G401 (cell line): ENCODE measurements at places on chromosomes 1 and 21.

- no peak for DNase-seq
Measured at GRCh38 chr1:168081373-168082007, 55.2 kb downstream of the GPR161 start.

DNA sequence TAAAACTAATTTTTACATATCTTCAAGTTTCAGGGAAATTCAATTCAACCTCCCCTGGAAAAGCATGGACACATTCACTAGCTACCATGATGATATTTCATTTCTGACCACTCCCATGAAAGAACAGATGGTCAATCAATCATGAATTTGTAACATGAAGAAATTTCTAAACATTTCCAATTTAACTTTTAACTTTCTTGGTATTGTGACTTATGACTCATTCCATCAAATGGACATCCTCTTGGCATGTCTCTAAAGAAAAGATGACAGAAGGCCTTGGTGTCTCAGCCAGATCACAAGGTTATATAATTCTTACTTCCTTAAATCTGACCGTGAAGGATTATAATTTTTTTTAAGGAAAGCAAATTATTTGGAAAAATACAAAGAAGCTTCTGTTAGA is 10.5 kb upstream of the MCOLN3 start:
- no peak for DNase-seq

DNA sequence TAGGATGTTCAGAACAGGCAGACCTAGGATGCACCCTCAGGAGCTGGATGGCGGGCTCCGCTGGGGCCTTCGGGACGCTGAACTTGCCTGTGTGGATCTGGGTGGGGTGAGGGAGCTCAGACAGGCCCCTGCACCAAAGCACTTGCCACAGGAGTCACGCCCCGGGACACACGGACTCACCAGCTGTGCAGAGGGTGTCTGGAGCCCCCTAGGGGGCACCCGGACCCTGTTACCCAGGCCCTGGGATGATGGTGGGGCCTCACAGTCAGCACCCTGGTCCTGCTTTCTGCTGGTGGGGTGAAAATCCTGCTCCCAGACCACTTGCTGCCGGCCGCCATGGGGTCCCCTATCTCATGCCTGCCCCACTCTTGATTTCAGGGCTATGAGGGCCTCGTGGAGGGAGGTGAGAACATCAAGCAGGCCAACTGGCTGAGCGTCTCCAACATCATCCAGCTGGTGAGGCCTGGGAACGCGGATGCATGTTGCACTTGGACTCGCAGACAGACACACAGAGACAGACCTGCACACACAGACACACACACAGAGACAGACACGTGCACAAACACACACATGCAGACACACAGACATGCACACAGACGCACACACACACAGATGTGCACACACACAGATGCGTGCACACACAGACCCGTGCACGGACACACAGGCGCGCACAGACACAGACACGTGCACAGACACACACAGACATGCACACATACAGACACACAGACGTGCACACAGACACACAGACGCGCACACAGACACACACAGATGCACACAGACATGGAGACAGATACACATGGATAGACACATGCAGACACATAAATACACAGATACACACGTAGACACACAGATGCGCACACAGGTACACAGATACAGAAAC is 11.0 kb downstream of the PFKL start:
- no peak for DNase-seq

DNA sequence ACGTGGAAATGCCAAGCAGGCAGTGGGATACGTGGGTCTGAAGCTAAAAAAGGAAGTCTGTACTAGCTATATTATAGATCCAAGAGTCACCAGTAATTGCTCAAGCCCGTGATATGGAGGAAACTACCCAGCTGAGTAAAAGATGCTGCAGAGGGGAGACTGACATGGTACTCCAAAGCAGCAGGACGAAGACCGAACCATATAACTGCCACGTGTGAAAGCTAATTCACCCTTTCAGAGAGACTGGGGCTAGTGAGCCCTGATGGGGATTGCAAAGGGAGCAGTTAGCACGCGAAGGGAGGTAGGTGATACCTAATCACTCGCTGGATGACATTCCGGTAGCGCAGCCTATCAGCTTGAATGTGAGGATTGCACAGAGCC is 316 bp downstream of the AP4B1 start:
- peak; percentile 49 for DNase-seq

- no peak for DNase-seq
Measured at GRCh38 chr1:172540635-172541034, 7.7 kb downstream of the SUCO start.

GRCh38 chr1:202365092-202365815 is 16.8 kb downstream of the PPP1R12B start:
- DNase-seq, result no peak

DNA sequence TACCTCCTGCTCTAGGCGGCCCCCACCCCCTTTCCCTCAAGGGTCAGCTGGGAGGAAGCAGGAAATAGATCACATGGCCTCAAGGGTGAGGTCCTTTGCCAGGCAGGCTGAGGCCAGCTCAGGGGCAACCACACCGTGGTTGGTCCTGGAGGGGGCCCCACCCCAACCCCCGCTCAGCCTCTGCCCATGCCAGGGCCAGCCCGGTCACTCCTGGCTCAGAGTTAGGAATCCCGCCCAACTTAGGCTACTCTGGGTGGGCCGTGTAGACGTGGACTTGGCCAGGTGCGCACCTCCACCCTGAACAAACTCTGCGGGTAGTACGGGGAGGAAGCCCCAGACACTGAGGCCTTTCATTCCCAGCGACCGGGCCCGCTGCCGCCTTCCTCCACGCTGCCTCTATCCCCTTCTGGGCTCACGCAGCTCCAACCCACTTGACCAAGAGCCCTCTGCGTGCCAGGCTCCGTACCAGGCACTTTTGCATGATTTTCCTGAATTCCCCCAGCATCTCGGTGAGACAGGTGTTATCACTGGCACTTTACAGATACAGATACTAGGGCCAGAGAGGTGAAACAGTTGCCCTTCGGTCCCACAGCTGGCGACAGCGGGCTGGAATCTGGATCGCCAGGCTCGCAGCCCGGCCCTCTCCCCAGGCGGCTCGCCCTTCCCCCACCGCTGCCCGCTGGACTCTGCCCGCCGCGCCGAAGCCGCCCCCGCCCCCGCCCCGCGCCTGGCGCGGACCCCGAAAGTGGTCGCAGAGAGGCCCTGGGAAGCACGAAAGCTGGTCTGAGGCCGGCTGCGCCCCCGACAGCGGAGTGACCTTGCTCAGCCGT is 769 bp downstream of the GALE start:
- no peak for DNase-seq

DNA sequence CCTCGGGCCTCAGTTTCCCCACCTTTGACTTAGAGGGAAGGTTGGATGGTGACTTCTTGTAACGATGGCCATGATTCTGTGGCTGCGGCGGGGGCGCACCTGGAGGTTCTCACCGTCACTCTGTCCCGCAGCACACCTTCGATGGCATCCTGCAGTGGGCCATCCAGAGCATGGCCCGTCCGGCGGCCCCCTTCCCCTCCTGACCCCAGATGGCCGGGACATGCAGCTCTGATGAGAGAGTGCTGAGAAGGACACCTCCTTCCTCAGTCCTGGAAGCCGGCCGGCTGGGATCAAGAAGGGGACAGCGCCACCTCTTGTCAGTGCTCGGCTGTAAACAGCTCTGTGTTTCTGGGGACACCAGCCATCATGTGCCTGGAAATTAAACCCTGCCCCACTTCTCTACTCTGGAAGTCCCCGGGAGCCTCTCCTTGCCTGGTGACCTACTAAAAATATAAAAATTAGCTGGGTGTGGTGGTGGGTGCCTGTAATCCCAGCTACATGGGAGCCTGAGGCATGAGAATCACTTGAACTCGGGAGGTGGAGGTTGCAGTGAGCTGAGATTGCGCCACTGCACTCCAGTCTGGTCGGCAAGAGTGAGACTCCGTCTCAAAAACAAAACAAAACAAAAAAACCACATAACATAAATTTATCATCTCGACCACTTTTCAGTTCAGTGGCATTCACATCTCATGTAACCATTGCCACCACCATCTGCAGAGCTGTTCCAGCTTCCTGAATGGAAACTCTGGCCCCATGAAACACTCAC is 2.1 kb upstream of the PFKL start:
- DNase-seq, result peak; percentile 85

- DNase-seq, result no peak
Measured at GRCh38 chr1:205698921-205699320, 18.6 kb upstream of the SLC45A3 start.

DNA sequence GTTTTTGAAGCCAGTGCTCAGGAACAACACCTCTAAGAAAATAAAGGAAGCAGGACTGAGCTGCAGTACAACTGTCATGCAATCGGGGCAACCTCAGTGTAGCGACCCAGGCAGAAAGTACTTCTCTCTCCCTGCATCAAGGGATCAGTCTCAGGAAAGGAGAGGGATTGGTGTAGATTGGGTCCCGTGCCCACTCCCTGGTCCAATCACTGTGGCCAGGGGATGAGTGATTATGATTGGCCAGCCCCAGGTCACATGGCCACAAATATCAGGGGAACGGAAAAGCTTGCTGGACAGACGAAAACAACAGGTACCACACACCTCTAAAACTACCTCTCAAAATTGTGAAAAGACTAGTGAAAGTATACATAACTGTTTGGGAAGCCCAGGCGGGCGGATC is 136.2 kb upstream of the F3 start:
- no peak for DNase-seq

- no peak for DNase-seq
Measured at GRCh38 chr1:84743896-84744295, 53.6 kb upstream of the SSX2IP start.
